ENCODE measurements at places on chromosomes 11 and 22. TPM values are rescaled to one million over a fixed set of nuclear protein-coding genes. Genes with fewer than 3 reads are reported as not detected.

Gene MFRP
- total RNA-seq, result not detected

Gene BTBD18
- total RNA-seq, result not detected

Gene KRTAP5-7
- not detected for total RNA-seq

Gene P2RX6
- total RNA-seq, result 1.8 TPM

Gene KDM4D
- total RNA-seq, result 0.59 TPM

Gene TRMU
- 44.0 TPM for total RNA-seq

Gene CRYAB
- 6,681 TPM for total RNA-seq

Gene ELMOD1
- 0.92 TPM for total RNA-seq

Gene ASPHD2
- 0.12 TPM for total RNA-seq

DNA sequence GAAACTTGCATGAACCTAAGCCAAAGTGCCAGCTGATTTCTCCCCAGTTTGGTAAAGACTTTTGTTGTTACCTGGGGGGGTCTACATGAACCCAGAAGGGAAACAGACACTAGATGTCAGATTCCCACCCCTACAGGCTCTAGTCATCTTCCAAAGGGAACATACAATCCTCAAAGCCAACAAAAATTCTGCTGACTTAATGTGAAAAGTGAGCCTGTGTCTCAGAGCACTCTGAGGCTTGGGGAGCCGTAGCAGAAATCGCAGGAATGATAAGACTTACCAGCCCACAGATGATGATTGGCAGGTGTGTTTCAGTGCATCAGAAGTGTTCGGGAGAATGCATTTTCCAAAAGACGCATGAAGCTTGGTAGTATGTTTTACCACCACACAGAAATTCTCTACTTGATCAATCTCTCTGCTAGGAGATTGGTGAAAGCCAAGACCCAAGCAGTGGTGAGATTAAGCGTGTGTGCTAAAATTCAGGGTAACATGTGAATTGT lies 187.1 kb downstream of the DBX1 start:
- no peak for DNase-seq

- DNase-seq, result no peak
Observed at GRCh38 chr11:117901601-117902000, 25.1 kb upstream of the FXYD6 start.

GRCh38 chr11:795634-796564 lies 2.2 kb downstream of the SLC25A22 start:
- DNase-seq, result peak; percentile 81

DNA sequence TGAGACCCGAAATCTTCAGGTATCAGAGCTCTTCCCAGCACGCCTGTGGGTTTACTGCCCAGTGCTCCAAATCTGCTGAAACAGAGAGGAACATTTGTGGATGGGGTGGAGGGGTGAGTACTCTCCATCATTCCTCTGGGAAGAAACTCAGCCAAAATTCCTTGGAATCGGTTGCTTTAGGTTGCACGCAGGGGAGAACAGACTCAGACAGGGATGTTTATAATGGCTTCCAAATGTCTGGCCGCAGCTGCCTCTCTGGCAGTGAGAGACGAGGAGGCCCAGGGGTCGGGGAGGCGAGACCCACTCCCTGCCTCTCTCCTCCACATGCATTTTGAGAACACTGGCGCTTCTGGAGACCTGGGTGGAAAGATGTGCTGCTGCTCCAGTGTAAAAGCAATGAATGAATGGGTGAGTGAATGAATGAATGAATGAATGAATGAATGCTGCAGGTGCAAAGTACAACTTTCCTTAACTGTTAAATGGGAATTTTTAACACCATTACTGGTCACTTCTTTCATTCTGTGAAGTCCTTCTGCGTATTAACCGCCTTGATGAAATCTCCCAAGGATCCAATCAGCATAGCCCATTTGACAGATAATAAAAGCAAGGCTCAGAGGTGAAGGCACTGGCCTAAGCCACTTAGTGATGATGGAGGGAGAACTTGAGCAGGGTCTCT lies 437.4 kb downstream of the MIAT start:
- peak; percentile 57 for DNase-seq

DNA sequence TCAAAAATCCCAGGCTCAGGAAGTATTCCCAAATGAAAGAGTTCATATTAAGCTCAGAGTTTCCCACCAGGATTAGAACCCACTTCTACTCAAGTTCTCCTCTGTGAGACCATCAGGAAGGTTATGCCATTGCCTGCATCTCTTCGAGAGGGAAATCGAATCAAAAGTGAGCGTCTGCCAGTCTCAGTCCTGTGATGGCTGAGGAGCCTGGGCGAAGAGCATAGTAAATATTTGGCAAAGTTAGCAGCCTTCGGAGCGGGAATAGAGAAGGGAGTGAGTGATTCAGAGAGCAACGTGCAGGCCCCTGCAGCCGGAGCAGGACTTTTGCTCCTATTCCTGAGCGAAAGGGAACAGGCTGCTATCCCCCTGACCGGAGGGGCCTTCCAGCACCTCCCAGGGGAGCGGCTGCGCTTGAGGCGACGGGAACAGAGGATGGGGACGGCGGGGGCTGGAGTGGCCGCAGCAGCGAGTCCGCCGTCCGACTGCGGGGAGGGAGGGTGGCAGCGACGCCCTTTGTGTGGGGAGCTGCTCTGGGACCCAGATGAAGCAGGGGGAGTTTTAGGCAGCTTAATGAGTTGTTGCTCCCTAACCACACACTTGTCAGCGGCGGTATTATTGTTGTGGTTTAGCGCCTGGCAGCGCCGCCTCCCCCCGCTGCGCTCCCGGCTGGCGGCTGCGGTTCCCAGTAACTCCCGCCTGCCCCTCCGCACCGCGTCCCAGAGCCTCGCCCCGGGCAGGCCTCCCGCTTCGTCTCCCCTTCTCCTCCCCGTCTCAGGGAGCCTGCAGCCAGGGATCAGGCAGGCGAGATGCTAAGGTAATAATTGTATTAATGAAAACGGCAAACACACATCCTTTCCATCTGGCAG lies 21.7 kb upstream of the NRGN start:
- DNase-seq, result peak; percentile 69

- DNase-seq, result peak; percentile 63
Observed at GRCh38 chr22:50201191-50202129, 649 bp downstream of the SELENOO start.

GRCh38 chr11:15663777-15664218 lies 549.1 kb downstream of the INSC start:
- DNase-seq, result no peak

DNA sequence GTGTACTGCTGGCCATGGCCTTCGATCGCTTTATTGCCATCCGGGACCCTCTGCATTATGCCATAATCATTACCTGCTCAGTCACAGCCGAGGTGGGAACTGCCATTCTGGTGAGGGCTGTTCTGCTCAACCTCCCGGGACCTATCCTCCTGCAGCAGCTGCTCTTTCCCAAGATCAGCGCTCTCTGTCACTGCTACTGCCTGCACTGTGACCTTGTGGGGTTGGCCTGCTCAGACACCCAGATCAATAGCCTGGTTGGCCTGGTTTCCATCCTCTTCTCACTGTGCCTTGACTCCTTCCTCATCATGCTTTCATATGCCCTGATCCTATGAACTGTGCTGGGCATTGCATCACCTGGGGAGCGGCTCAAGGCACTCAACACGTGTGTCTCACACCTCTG lies 24.9 kb upstream of the TRIM21 start:
- no peak for DNase-seq

- no peak for DNase-seq
Observed at GRCh38 chr11:78081583-78081982, 1.9 kb upstream of the NDUFC2 start.

DNA sequence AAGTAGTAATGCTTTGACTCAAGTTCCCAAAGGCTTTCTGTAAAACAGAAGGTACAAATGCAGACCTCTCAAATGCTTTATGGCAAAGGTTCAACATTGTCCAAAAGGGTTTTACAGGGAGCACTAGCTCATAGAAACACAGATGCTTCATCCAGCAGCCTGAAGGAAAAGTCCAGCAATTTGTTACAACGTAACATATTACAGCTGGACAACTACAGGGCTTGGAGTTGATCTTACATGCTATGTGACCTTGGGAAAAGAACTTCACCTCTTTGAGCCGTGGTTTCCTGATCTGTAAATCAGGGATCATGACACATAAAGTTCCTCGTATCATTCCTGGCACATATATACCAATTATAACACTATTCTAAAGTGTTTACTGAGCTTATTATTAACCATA lies 84.9 kb downstream of the DDIAS start:
- no peak for DNase-seq

- DNase-seq, result no peak
Observed at GRCh38 chr11:60182541-60183330, at the start of gene MS4A6A. TSS of gene MS4A6A (minus strand) at chr11:60183083. CDS start at chr11:60181727, 1,356 bp downstream.

GRCh38 chr22:50396751-50397370 lies 53.7 kb downstream of the PPP6R2 start:
- DNase-seq, result no peak

- no peak for DNase-seq
Observed at GRCh38 chr22:39907605-39908097, 6.8 kb downstream of the GRAP2 start.

DNA sequence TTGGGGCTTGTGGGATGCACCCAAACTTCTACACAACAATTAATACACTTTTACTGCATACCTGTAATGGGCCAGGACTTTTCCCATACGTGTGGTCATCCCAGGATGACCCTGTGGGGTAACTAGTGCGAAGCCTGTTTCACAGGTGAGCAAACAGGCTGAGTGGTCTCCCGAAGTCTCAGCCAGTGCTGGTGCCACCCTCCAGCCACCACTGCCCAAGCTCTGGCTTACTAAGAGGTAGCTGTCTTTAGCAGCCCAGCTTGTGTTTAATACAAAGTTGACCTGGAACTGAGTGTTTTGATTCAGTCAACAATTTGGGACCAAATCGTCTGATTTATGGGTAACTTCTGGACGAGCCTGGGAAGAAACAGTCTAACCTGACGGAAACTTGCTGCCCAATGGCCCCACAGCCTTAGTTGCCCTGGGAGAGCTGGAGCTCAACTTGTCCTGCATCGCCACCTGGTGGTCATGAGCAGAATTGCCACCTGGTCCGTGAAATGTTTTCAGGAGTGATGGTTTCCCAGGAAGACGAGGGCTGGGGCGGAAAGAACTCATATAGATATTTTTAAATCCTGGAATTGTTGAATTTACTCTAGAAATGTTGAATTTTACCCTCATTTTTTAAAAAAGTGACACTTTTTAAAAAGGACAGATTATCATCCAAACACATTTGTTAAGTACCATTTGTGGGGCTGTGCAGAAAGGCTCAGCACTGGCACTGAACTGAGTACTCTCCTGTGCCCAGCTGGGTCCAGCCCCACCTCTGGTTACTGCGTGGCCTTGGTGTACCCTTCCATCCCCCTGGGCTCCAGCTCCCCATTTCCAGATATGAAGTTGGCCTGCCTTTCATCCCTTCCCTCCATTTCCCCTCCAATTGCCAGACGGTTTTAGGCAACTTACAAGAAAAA lies 95.5 kb upstream of the PARVA start:
- DNase-seq, result peak; percentile 86

- DNase-seq, result no peak
Observed at GRCh38 chr11:65157336-65157735, 12.7 kb upstream of the SPDYC start.

DNA sequence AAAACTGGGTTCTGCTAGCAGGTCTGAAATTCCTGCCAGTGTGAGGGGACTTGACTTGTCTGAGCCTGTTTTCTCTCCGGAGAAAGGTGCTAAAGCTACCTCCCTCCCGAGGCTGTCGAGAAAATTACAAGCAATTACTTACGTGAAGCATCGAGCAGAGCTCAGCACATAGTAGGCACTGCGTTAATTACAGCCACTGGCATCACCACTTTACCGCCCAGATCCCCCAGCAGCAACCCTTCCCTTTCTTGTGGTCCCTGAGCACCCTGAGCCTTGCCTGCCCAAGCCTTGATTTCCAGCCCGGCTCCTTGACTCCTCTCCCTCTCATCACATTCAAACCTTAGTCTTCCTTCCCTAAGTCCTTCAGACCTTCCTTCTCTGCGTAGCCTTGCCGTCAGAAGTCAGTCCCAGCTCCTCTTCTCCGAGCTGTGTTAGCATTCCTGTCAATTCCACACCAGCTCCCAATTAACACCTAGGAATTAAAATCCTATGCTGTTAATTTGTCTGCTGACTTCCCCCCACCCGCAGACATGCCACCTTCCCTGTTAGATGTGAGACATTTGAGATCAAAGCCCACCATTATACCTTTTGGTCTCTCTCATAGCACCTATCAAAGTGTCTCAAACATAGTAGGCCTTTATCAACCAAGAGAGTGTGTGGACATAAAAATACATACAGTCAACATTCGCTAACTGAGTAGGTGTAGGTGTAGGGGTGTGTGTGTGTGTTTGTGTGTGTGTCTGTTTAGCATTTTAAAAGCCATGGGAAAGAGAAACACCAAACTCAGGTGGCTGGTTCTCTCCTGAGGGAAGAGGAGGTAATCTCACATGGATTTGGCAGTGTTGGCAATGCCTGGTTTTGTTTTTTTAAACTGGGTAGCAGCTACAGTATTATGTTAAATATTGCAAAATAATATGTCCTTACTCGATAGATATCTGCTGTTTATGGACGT lies 2.8 kb upstream of the KCNJ5 start:
- DNase-seq, result no peak

DNA sequence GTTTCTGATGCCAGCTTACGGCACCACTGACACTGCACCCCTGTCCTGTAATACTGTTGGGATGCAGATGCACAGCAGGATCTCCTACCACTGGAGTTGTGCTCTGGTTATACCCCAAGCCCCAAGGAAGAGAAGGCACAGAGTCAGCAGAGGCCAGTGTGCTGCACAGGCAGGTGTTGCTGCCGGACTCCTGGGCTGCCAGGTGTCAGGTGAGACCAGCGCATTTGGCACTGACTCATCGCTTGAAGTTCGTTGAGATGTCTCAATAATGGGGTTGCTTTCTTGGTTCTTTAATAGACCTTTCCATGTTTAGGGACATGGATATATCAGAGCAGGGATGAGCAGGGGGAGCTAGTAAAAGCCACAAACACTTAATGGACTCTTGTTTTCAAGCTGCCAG lies 75.7 kb upstream of the TTC12 start:
- DNase-seq, result no peak

GRCh38 chr11:94825031-94825430 lies 56.9 kb downstream of the AMOTL1 start:
- DNase-seq, result no peak

GRCh38 chr11:96287822-96288439 lies 55.1 kb downstream of the MAML2 start:
- DNase-seq, result no peak

- peak; percentile 68 for DNase-seq
Observed at GRCh38 chr11:93536101-93536861, 6.9 kb downstream of the SMCO4 start.

- DNase-seq, result peak; percentile 63
Observed at GRCh38 chr11:75667255-75667830, 1.5 kb downstream of the MAP6 start.
